Fibroblast of skin of right biceps (primary cell): ENCODE measurements at places on chromosomes 6 and 20.

GRCh38 chr6:85966828-85967227 is 324.1 kb upstream of the SYNCRIP start:
- DNase-seq, result no peak

GRCh38 chr20:42530855-42531448 is 658.8 kb downstream of the PTPRT start:
- peak; percentile 1 for DNase-seq

DNA sequence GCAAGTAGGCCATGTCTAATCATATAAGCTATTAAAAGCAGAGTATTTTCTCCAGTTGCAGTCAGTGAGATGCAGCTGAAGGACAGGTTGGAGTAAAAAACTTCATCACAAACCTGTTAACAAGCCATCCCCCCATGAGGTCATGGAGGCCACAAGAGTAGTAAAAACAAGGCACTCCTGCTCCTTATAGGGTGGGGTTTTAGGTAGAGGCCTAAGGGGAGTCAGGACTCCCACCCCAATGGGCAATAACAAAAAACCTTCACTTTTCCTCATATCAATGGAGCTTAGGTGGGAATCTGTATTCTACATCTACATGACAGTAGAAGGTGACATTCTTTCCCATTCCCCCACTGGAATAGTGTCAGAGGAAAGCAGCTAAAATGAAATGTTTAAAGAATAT is 428.1 kb upstream of the KHDRBS2 start:
- DNase-seq, result no peak

DNA sequence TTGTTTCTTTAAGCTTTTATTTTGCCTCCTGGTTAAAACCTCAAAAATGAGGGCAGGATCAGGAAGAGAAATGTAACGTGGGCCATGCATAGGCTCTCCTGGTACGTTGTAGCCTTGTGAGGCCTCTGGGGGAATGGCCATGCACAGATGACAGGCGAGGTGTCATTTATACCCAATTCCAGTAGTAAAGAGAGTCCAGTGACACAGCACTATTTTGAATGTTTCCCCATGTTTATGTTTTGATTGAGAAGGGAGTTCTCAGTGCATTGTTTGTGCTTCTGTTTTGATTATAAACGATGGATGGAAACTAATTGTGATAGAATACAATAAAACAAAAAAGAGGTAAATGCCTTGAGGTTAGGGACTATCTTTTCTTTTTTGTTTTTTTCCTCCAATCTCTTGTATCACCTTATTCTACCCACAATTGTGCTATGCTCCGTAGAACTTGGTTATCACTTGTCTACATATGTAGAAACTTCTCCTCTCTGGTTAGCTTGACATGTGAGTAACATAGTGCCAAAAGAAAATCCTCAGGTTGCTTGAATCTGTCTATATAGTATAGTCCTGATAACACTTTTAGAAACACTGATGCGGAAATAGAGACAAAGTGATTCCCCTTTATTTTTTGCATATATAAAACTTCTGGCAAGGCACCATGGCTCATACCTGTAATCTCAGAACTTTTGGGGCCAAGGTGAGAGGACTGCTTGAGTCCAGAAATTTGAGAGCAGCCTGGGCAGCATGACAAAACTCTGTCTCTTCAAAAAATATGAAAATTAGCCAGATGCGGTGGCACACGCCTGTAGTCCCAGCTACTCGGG is 6.9 kb upstream of the SMIM28 start:
- DNase-seq, result no peak

GRCh38 chr6:25005010-25005409 is 69.2 kb upstream of the RIPOR2 start:
- no peak for DNase-seq

GRCh38 chr6:54094293-54094692 is 16.9 kb upstream of the MLIP start:
- no peak for DNase-seq

- DNase-seq, result no peak
These were observed 19.7 kb upstream of the NTSR1 start for GRCh38 chr20:62688855-62689460.

DNA sequence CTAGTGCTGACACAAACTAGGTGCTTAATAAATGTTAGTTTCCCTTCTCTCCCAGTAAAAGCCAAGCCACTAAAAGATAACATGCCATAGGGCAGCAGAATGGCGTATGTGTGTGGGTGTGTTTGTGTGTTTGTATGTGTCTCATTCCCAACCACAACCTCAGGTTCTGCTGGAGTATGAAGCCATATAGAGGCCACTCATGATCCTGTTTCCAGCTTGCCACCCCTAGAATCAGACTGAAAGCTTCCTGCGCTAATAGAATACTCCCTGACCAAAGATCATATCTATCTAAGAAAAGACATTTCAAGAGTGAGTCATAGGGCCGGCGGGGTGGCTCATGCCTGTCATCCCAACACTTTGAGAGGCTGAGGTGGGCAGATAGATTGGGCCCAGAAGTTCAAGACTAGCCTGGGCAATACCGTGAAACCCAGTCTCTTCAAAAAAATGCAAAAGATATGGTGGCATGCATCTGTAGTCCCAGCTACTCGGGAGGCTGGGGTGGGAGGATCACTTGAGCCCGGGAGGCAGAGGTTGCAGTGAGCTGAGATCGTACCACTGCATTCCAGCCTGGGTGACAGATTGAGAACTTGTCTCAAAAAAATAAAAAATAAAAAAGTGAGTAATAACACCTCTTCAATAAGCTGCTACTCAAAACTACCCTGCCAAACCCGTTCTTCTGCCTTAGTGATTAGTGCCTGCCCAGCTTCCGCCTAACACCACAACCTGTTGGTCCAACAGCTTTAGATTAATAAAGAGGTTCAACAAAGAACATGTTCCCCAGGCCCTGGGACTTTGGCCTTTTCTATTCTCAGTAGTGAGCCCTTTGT is 11.8 kb upstream of the SNRPC start:
- peak; percentile 34 for DNase-seq

DNA sequence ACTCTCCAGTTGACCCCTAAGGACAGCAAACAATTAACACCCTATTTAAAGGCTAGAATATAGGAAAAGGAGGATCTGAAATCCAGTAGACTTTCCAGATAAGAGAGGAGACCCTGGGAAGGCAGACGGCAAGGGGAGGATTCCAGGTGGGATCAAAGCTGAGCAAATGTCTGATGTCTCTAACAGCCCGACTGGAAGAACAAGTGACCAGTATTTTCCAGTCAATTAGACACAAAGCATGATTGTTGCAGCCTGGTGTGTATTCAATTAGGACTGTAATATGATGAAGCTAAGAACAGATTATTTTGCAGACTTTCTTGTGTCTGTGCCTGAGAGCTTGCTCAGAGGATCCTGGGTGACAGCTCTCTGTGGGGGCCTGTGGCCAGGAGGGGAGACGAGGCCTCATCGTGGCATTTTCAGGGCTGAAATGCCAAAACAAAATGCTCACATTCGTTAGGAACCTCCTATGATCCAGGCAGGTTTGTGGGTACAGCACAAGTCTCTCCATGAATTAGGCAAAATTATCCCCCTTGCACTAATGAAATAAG is 471.8 kb upstream of the AGPAT4 start:
- DNase-seq, result peak; percentile 5

- no peak for DNase-seq
These were observed 85.2 kb upstream of the PLCB4 start for GRCh38 chr20:8983478-8984345.

GRCh38 chr6:139855671-139856311 is 481.3 kb upstream of the CITED2 start:
- peak; percentile 57 for DNase-seq

DNA sequence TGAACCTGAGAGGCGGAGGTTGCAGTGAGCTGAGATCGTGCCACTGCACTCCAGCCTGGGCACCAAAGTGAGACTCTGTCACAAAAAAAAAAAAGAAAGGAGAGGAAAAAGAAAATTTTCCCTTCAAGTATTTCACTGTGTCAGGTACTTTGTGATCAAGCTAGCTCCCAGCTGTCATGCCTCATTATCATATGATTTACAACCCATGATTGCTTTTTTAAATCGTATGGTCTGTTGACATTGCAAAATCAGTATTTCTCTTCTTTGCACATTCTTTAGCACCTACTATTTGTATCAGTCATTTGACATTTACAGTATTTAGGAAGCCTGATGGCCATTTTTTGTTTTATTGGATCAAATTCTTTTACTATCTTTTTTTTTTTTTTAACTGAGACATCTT is 22.4 kb downstream of the SASH1 start:
- no peak for DNase-seq

GRCh38 chr6:163589387-163589786 is 174.9 kb downstream of the QKI start:
- DNase-seq, result no peak

DNA sequence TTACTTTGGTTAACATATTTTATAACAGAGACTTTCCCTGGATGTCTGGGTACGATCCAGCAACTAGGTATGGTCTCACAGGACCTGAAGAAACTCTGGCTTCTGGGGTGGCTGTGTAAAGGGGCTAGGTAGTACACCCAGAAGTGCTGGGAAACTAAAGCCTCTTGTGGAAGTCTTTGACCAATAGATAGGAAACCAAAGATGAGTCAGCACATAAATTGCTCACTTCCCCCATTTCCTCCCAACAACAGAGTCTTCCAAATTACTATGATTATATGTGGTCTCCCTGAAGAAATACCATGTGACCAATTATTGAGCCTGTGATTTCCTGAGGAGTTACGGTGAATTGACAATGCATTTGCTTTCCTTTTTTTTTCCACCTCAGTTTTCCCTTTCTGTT is 26.8 kb upstream of the TBX18 start:
- peak; percentile 56 for DNase-seq

GRCh38 chr6:142946924-142947713 is 2.1 kb upstream of the HIVEP2 start:
- DNase-seq, result peak; percentile 50

- DNase-seq, result no peak
These were observed 27.3 kb upstream of the BHLHE23 start for GRCh38 chr20:63033794-63034709.

DNA sequence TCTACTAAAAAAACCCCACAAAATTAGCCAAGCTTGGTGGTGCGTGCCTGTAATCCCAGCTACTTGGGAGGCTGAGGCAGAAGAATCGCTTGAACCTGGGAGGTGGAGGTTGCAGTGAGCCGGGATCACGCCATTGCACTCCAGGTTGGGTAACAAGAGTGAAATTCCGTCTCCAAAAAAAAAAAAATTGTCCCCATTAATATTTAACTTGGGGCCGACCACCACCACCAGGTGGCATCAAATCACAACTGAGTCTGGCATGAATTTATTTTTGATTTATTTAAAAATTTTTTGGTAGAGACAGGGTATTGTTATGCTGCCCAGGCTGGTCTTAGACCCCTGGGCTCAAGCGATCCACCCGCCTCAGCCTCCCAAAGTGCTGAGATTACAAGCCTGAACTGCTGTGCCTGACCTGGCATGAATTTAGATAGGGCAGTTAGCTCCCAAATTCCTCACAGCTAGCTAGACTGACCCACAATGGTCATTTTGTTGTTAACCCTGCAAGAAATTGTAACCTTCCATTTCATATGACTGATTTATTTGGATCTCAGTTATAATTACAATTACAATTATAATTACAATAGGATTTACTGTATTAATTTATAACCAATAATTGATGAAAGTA is 17.1 kb upstream of the BEND3 start:
- peak; percentile 32 for DNase-seq

DNA sequence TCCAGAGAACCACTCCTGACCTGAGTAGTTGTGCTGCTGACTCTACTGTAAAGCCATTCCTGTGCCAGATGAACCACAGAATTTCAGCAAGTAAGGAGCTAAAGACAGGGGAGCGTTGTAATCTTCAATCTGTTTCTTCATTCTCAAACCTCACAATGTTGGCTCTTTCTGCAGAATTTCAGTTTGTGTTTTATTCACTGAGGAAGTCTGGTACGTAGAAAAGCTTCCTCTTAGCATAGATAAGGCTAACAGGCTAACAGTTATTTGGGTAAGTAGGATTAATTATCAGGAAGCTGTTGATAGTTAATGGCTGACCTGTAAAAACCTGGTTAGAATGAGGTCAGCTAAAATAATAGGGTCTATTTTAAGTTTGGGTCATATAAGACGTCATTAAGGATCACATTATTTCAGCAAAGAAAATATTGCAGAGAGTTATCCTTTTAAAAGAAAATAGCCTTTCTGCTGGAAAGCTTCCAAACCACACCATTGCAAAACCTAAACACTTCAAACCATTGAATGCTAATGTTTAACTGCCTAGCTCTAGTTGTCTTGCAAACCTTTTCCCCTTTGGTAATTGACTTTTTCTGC is 14.1 kb upstream of the TENT5A start:
- DNase-seq, result peak; percentile 96

DNA sequence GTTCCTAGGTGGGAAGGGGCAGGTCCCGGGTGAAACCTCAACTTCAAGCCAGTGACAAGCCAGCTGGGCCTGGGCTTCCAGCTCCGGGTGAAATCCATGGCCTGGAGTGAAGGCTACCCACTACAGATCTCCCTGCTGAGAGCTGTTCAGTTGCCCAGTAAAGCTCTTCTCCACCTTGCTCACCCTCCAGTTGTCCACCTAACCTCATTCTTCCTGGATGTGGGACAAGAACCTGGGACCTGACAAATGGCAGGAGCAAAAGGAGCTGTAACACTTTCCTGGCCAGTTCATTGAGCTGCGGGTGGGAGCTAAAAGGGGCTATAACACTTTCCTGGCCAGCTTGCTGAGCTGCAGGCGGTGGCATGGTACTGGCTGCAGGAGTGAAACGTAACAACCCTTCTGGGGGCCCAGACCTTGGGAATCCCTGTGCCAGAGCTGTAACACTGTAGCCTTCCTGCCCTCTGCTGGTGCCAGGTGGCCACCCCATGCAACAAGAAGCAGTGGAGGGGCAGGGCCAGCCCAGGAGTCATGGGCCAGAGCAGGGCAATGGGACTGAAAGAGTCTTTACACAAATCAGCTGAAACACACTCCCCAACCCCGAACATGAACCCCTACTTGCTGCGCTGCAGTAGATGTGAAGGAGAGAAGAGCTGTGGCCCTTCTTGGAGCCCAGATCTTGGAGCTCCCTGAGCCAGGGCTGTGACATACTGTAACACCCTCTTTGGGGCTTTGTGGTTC is 3.6 kb upstream of the HINT3 start:
- DNase-seq, result peak; percentile 22

DNA sequence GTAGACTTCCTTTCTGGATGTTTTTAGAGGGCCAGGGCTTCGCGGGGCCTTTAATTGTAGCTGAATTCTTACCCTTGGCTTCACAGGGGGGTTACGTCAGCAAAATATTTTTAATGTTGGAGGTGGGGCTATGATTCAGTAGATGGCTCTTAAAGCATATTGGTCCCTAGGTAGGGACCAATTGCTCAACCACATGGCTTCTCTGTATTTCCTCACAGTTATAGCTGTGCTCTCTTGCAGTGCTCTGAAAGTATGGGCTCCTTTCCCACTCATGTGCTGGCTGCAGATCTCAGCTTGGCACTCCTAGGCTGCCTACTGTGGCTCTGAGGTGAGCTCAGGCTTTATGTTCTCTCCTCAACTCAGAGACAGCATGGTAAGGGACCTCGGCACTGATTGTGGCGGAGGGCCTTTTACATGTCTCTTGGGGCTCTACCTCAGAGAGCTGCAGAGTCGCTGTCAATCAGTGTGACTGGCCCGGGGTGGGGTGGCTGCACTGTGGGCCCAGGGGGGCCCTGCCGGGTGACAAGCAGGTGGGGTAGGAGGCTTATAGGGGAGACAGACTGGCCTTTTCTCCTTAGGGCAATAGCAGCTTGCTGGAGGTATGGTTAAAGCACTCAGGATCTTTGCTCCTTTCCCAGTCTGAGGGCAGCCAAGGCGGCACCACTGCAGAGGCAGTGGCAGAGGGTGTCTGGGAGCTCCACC is 318.0 kb downstream of the DOK5 start:
- peak; percentile 17 for DNase-seq
